ENCODE measurements at places on chromosomes 13 and 19.

- no peak for DNase-seq
Measured at GRCh38 chr19:40392894-40393517, 3.0 kb upstream of the HIPK4 start.

DNA sequence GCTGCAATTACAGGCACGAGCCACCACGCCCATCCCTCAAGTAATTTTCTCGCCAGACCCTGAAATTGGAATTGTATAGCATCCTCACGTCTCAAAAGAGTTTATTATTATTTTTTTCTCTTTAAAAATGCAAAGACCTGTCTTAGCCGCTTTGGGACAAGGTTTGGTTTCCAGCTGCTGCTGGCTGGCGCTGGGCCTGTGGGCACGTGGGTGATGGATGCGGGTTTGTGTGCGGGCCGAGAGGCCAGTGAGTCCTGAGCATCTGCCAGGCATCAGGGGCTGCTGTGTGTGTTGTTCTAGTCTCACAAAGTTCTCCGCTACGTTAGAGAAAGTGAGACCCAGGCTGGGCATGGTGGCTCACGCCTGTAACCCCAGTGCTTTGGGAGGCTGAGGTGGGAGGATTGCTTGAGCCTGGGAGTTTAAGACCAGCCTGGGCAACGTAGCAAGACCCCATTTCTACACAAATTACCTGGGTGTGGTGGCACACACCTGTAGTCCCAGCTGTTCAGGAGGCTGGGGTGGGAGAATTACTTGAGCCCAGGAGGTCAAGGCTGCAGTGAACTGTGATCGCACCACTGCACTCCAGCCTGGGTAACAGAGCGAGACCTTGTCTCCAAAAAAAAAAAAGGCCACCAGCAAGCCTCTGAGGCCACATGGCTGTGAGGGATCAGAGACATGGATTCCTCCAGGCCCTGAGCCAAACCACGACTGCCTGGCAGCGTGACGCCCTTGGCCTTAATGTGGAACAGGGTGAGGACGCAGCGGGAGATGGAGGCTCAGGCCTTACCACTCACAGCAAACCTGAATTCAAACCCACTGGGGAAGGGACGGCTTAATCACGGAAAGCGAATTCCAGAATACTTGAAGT is 4.7 kb upstream of the TMPRSS9 start:
- DNase-seq, result no peak

DNA sequence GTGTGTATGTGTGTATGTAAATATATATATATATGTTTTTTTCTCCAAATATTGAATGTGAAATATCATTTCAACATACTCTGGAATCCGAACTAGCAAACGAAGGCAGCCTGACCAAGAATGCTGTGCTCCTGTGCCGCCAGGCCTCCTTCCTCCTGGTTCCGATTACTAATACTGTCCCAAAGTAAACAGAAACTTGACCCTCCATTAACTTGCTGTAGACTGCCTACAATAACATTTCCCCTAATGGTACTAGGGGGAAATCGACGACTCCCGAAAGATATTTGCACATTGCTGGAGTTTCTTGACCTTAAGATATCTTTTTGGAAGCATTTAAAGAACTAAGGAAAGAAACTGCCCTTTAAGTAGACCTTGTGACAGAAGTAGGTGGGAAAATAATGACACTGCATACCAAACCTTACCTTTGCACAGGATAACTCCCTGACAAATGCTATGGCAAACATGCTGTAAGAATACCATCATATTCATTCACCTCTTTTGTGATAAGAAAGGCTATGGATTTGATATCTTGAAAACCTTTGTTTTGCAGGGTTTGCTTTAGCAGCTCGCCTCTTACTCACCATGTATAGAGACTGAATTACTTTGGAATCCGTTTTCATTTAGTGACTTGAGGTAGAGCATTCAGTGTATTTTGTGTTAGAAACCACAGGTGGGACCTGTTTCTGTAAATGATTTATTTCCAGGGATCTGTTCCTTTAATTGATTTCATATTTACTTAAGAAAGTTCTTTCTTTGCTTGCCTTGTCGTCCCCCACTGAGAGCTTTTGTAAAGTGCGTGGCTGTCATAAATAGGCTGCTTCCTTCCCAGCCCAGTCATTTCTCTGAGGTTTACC is 80.1 kb downstream of the KLF5 start:
- no peak for DNase-seq

DNA sequence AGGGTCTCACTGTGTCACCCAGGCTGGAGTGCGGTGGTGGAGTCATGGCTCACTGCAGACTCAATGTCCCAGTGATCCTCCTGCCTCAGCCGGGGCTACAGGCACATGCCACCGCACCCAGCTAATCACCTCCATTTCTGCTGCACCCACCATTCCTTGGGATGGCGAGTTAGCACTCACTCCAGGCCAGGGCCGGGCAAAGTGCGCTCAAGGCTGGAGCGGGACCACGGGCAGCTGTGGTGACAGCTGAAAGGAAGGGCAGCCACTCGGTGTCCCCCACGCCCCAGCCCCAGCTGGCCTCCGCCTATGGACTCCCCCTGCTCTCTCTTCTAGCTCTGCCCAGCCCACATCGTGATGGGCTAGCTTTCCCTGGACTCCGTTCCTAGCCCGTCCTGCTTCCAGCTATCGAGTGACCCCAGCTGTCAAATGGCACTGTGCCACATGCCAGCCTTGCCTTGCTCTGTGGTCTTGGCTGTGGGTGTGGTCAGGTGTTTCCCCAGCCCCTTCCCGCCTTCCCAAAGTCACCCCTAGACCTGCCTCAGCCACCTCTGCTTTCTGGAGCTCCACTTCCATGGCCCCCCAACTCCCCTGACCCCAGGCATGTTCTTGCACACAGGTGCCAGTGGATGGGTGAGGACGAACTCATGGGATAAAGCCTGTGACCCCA is 4.1 kb downstream of the MICOS13 start:
- DNase-seq, result no peak

DNA sequence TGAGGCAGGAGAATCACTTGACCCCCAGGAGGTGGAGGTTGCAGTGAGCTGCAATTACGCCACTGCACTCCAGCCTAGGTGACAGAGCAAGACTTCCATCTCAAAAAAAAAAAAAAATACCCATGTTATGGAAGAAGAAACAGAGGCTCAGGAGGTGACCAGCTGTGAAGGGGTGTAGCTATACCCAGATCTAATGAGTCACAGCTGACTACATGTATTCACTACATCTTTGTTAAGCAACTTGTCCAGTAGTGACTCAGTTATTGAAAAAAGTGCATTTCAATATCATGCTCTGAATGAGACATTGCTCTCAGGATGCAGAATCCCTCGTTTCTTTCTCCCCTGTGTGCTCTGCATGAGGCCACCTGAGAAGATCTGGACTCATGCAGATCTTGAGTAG is 16.1 kb upstream of the SPART start:
- no peak for DNase-seq

- no peak for DNase-seq
Measured at GRCh38 chr19:54806516-54806838, 3.1 kb downstream of the KIR2DL4 start.

DNA sequence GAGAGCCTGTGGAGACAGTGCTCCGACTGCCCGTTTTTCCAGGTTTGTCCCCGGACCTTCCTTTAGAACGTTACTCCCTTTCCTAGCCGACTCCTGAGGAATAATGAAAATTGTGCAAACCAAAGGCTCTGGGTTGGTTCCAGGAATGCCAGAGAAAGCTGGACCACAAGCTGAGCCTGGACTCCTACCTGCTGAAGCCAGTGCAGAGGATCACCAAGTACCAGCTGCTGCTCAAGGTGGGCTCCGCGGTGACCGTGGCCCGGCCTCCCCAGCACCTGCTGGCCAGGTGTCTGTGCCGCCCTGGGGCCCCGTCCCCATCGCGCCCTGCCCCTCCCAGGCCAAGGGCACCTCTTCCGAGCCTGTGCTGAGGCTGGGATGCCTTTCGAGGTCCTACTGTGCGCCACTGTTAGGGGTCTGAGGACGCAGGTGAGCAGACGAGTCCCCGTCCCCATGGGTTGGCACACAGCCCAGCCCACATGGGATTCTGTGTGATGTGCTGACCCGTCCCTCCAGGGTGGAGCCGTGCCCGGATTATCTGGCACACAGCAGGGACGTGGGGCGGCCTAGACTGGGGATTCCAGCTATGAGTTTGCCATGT is 20.5 kb upstream of the F7 start:
- DNase-seq, result no peak

Data from NCI-H526 treated with DMSO at 0.1 percent for 48 hours (cell line).